ENCODE measurements at places on chromosomes 16 and 17. TPM values are rescaled to one million over a fixed set of nuclear protein-coding genes. Genes with fewer than 3 reads are reported as not detected.

Gene KRT9
- total RNA-seq: not detected

Gene OR3A2
- total RNA-seq: not detected

Gene RNF43
- not detected for total RNA-seq

Gene CHAD
- total RNA-seq: not detected

Gene C17orf113
- total RNA-seq: 0.51 TPM

Gene CCL11
- total RNA-seq: not detected
